ENCODE measurements at places on chromosomes 13 and 19.

DNA sequence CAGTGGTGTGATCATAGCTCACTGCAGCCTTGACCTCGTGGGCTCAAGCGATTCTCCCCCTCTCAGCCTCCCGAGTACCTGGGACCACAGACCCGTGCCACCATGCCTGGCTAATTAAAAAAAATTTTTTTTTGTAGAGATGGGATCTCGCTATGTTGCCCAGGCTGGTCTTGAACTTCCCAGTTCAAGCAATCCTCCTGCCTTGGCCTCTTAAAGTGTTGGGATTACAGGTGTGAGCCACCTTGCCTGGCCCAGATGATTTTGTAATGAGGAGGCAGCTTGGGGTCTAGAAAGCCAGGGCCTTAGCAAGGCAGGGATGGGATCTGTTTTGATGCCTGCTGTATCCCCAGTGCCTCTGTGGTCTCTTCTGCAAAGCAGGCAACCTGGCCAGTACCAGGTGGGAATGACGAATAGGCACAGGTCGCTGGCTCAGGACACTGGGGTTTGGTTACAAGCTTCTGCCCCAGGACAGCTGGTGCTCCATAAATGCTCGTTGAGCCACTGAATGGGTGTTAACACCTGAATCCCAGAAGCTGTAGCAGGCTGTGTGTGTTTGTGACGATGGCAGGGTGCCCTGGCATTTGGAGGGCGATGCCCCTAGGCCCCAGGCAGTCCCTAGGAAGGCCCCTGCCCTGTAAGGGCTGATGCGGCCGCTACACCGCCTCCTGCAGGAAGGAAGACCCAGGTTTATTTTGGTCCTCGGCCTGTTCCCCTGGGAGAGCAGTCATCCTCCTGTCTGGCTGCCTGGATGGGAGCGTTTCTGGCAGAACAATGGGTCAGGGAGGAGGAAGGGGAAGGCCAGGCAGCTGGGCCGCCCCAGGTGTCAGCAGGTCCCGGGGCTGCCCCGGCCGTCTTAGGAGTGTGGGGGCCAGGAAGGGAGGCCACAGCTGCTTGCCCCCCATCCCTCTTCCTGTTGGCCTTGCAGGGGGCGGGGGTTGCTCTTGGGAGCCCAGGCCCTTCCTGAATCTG, 8.6 kb downstream of the TNFAIP8L1 start:
- no peak for DNase-seq

DNA sequence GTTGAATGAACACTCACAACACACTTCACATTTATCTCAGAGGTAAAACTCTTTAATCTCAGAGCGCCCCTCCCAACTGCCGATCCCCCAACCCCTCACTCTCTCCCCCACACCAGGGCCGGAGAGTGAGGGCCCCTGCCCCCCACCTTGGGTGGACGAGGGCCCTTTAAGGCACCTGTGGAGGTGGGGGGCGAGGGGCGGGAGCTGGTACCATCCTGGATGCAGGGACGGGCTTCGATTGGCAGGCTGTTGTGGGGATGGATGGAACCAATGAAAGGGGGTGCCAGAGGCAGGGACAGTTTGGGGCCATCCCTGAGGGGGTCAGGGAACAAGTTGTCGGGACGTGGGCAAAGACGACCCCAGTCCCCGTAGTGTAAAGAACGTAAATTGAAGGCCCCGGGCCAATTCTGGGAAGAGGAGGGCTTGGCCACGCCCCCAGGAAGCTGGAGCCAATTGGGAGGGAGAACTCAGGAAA, 1.7 kb upstream of the PNKP start:
- no peak for DNase-seq

DNA sequence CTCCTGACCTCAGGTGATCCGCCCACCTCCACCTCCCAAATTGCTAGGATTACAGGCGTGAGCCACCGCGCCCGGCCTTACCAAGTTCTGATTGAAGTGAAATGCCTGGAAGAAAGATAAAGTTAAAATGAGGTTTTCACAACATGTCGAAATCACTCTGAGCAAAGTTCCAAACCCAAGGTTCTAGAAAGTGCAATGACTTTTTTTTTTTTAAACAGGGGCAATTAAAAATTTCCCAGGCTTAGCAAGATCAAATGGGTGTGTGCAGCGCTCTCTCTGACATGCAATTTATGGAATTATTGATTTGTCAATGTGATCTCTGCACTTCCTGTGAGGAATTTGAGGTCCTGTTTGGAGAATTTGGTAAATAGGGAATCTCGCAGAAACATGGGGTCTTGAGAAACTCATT, 12.8 kb upstream of the MAP2K2 start:
- no peak for DNase-seq

GRCh38 chr19:51751655-51752054, at the start of gene FPR1:
Gene FPR1, minus strand, starts transcription at chr19:51751878. Its CDS starts 4,884 bp downstream, at chr19:51746994.
- DNase-seq = no peak

DNA sequence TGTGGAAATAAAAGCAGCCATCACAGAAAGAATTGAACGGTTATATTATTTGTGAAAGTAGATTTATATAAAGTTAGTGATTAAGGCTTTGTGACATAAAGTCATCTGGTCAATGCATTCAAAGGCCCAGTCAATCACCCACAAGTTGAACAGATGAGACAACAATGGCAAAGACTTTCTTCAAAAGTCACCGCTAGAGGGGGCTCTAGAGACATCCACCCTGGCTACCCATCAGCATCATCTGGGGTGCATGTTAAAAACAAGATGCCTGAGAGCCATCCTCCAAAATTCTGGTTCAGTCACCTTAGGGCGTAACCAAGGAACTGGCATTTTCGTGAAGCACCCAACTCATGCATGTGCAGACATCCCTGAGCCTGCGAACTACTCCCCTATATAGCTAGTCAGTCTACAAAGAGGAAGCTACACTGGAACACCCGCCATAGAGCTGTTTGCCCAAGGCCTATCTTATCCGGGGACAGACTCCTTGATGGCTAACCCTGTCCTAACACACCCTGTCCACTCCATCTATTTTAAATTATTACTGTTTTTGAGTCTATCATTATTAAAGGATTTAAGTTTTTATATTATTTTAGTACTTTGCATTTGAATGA, 970.5 kb downstream of the UQCRFS1 start:
- peak; percentile 8 for DNase-seq

DNA sequence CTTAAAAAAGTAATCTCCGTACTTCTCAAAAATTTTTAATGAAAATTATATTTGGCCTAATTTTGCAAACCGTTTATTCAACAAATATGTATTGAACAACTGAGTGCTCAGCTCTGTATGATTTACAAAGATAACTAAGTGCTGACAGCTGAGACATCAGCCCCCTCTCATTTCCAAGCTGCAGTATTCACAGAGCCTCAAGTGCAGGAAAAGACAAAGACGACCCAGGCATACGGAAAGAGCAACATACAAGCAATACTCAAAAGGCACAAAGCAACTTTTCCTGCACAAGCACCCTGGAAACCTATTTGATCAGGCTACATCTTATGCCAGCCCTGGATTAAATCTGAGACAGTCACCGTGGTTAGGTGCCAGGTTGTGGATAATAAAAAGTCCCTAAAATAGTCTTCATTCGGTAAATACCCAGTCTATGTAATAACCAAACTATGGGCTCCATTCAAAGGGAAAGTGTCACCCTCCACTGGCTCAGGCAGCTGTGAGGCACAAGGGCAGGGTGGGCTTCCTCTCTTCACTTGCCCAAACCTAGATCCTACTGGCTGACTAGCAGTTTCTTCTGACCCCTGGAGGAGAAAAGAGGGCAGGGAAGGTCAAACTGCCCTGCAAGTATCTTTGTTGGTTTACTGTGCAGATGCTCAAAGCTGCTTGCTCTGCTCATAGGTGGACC, 65.5 kb downstream of the TBC1D4 start:
- no peak for DNase-seq

- peak; percentile 27 for DNase-seq
These were observed 9.9 kb downstream of the RANBP3 start for GRCh38 chr19:5967994-5968430.

- DNase-seq = no peak
These were observed 21.6 kb downstream of the SPATA13 start for GRCh38 chr13:24181991-24182702.

DNA sequence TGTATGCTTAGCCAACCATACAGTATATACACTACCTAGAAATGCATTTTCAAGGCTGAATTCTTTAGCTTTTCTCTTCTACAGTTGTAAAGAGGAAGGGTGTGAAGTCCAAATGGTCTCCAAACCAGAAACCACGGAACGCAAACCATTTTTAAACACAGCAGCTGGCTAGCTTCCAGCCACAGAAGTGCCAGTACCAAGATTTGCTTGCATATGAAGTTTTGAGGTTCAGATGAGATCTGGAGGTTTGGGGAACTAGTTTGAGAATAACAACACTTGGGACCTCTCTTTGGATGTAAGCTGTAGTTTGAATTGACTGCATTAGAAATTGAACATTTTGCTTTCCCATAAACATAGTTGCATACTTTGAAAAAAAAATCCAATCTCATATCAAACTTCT, 1243.5 kb downstream of the EFNB2 start:
- no peak for DNase-seq

DNA sequence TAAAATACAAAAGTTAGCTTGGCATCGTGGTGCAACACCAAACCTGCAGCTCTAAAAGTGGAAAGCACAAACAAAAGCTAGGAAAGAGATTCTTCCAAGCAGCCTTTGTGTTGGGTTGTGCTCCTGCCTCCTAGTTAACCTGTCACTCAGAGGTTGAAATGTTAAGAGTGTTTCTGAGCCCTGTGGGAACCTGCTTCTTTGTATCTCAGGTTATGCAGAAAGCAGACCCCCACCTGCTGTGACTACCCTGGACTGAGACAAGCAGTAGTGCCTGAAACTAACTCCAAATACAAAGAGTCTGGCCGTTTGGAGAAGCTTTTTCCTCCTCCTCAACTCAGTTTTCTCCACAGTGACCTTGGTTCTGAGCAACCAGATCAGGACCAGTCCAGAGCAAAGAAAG, 158.4 kb upstream of the CSNK1A1L start:
- no peak for DNase-seq

DNA sequence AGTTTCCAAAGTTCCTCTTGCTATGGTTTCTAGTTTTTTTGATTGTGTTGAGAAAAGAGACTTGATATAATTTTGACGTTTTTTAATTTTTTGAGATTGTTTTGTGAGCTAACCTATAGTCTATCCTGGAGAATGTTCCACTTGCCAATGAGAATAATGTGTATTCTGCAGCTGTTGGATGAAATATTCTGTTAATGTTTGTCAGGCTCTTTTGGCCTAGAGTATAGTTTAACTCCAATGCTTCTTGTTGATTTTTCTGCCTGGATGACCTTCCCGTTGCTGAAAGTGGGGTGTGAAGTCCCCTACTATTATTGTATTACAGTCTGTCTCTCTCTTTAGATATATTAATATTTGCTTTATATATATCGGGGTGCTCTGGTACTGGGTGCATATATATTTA, 40.0 kb downstream of the RASA3 start:
- no peak for DNase-seq

DNA sequence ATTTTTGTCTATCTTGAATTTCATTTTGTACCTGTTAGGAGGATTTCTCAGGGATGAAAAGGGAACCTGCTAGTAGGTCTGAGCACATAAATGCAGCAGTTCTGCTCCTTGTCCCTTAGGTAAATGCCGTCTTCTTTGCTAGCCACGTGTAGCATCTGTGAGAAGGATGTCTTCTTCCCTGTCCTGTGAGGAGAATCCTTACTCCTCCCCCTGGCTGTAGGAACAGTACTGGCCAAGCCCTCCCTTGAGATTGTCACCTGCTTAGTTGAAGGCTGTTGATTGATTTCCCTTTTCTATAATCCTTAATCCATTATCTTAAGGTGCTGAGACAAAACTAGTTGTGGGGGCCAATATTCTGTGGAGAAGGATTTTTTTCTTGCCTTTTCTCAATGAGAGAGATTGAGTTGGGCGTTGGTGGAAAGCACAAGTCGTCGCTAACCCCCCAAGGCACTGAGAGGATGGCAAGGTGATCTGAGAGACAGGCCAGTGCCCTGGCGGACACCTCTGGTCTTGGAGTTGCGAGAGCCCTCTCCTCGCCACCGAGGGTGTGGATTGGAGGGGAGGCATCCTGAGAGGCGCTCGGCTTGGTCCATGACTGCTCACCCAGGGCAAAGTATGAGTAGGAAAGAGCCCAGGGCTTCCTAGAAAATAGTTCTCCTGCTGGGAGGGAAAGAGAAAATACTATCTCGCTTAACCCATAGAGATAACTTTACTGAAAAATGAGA, 216.7 kb downstream of the ATP8A2 start:
- DNase-seq = no peak

GRCh38 chr19:29380581-29380980, 145.2 kb upstream of the VSTM2B start:
- no peak for DNase-seq

DNA sequence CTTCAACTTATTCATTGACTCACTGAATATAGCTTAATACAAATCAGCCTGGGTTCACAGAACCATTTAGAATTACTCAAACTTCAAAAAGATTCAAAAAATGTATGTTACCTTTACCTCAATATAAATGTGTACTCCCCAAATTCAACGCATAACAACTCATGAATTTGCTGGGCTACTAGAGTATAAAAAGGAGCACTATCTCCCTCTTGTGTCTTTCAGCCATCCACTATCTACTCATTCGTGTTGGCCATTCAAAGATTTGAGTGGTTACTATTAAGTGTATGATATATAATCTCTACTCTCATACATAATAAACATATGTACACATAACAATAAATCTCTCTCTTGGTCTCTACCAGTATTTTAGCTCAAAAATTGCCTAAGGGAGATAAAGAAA, 20.3 kb downstream of the INTS6 start:
- no peak for DNase-seq

DNA sequence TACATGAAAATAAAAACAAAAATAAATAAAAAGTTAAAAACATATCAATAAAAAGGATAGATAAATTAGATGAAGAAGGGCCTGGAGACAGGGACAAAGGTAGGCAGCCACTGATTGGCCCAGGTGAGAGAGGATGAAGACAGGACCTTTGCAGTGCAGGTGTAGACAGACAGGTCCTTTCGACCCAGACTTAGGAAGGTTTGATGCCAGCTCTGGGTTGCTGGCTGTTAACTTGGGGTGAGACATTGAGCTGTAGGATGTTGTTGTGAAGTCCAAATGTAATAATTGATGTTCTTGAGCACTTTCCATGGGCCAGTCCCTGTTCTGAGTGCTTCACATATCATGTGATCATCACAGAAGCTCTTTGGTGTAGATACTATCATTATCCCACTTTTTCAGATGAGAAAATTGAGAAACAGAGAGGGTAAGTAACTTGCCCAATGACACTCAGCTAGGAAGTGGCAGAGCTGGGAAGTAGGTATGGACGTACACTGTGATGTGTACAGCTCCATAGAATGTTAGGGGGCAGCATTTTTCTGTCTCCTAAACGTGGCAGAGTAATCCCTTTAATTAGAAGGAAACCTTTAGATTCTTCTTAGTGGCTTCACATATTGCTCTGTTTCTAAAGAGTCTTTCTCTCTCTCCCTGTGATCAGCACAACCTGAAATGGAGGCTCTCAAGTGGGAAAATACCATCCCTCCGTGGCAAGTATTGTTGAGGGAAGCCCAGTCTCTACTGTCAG, 76.0 kb upstream of the STK24 start:
- no peak for DNase-seq

DNA sequence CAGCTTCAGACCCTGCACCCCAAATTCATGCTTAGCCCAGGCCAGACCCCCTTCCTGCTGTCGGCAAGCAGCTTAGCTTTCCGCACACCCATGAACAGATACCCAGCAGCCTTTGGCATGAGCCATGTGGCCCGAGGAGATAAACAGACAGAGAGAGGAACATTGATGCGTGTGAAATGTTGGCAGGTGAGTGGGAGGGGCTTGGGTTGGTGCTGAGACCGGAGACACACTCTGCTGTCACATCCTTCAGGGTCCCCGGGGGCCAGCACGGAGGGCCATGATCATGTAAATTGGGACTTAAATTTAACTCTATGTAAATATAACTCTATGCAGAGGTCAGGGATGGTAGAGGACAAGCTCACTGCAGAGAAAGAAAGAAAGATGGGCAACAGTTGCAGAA, 1.5 kb downstream of the CD22 start:
- no peak for DNase-seq

GRCh38 chr13:28819046-28819730, 951 bp upstream of the MTUS2 start:
- DNase-seq = no peak

Measured in NCI-H748 treated with DMSO at 0.1 percent for 48 hours (cell line).